ENCODE measurements at places on chromosomes 2 and 18. TPM values are rescaled to one million over a fixed set of nuclear protein-coding genes. Genes with fewer than 3 reads are reported as not detected.

- DNase-seq = no peak
These were observed 18.9 kb downstream of the IMPA2 start for GRCh38 chr18:12000072-12000659.

RNF144A gene
- polyA plus RNA-seq = 5.4 TPM

DNA sequence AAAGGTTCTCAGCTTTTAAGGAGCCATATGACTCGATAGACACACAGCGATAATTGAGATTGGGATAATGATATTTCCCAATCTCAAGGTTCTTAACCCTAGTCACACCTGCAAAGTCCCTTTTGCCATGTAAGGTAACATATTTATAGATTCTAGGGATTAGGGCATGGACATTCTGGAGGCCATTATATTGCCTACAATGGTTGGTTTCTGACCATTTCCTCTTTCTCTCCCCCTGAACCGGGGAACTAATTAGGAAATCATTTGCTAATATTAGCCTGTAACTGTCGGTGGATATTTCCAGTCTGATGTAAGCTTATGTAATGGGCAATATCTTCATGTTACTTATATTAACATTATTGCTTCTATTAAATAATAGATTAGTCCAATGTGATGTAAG lies 40.8 kb upstream of the ARHGAP15 start:
- no peak for DNase-seq

GRCh38 chr2:11553661-11554398 lies 20.0 kb downstream of the GREB1 start:
- no peak for DNase-seq

DNA sequence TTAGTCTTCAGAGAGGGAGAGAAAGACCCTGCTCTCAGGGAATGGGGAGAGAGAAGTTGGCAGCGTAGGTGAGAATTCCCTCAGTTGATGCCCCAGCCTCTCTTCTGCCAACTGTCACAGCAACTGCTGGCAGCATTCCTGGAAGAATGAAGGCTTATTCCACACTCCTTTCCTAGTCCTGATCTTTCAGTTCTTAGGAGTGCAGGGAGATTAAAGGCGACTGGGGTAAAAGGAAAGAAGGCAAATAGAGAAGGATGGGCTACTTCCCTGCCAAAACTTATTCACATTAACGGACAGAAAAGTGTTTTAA lies 65.9 kb upstream of the ACAA2 start:
- DNase-seq = no peak

DNA sequence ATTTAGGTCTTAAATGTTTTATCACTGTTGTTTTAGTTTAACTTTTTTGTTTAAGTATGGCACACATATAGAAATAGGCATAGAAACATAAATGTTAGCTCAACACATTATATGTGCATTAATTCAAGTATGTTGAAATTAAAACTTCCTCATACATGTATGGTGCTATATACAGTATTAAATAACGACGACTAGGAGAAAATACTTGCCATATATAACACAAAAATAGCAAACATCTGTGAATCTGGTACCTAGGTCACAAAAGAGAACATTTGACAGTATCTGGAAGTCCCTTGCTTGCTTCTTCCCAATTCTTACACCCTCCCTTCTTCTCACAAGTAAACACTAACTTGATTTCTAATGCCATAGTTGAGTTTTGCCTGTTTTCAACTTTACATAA lies 38.4 kb downstream of the ZNF638 start:
- no peak for DNase-seq
